ENCODE measurements at places on chromosomes 4 and X.

DNA sequence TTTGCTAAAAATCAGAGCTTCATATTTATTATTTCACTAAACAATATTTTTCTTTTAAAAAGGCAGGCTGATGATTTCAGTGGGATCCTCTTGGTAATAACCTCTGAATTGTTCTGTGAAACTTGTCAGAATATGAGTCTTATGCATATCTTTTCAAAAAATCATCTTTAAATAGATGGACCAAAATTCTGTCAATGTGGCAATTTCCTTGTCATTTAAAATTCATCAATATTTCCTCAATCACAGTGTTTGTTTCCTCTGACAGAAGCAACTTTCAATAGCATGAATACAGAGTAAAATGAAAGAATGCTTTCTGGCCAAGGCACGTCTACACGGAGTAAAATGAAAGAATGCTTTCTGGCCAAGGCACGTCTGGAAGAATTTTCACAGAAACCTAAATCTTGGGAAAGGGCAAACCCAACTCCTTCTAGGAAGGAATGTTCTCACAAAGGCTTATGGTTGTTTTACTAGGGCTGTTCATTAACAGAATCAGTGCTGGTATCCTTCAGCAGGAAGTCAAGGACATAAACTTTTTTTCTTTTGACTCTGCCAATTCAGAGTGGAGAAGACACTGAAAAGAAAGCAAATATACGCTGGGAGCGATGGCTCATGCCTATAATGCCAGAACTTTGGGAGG, 99.0 kb upstream of the GPR34 start:
- DNase-seq = no peak

- peak; percentile 8 for DNase-seq
These were observed 724 bp downstream of the THOC2 start for GRCh38 chrX:123731987-123732669.

DNA sequence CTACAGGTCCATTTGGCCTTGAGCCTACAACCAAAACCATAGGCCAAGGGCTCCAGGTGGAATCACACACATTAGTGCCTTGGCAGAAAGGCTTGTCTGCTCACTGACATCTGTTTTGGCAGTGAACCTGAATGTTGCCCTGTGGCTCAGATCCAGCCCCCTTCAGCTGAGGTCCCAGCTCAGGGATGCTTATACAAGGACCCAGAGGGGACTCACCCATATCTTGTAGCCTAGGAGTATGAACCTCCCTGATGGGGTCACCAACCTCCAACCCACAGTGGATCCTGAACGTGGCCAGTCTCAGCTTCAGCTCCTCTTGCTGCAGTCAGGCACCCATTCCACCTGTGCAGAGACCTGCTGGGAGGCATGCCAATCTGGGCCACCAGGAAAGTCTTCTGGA, 50.8 kb upstream of the HMX1 start:
- DNase-seq = no peak

DNA sequence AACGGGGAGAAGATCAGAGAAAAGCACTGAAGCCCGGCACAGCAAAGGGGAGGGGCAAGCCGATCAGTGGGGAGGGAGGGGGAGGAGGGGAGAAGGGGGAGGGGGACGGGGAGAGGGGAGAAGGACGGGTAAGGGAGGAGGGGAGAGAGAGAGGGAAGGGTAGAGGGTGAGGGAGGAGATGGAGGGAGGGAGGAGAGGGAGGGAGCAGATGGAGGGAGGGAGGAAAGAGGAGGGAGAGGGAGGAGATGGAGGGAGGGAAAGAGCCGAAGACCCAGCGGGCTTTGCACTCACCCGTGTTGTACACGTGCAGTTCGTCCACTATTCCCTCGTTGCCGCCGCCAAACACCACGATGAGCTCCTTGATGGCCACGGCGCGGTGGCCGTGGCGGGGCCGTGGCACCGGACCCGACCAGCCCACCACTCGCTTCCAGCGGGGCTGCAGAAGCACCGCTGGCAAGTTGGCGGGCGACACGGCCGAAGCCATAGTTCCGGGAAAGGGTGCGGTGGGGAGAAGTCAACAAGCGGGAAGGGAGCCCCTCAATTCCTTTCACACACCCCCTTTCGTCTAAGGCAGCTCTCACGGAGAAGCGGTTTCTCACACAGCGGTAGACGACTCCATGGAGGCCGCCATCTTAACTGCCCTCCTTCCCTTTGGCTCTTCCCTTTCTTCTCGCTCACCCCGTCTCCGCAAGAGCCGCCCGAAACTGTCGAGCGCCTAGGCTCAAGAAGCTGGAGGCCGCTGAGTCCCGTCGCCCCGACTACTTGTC, 1.1 kb downstream of the HCFC1 start:
- peak; percentile 69 for DNase-seq

- DNase-seq = no peak
These were observed 78.6 kb upstream of the ADRA2C start for GRCh38 chr4:3687538-3687937.

- DNase-seq = no peak
These were observed 61.4 kb downstream of the IGFBP7 start for GRCh38 chr4:57048590-57049304.

DNA sequence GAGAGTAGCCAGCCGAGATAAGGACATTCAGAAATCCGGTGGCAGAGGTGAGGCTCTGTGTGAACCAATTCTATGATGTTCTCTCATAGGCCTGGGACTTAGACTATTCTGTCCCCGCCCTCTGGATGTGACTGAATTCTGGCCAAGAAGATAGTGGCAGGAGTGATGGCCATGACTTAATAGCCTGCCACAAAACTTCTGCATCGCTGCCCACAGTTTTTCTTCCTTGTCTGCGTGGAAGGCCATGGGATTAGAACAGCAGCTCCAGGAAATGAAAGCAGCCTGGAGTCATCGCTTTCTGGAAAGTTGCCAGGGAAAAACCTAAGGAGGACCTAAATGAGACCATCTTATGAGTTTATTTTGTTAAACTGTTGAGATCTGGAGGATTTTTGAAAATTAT, 134.7 kb downstream of the F11 start:
- no peak for DNase-seq

DNA sequence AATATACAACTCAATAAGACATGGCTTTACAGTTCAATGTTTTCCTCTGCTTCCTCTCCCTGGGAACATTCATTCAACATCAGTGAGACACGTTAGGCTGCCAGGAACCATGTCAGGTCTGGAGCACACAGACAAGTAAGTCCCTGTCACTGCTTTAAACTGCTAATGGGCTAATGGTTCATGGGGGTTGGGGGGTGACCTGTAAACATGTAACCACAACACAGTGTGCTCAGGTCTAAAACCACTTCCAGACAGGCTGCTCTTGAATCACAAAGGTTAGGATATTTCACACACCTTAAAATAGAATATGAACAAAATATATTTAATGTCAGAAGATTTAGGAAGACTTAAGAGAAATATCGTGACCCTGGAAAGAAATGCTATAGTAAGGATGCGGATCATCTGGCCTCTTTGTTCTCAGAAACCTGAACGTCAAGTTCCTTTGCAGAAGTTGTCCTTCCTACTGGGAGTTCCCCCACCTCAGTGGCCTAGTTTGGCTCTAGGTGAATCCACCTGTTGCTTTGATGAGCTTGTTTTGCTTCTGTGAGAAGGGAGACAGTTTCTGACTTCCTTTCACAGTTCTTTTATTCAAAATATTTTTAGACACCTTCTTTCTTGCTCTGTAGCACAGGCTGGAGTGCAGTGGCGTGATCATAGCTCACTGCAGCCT, 359.9 kb downstream of the UNC5C start:
- no peak for DNase-seq

GRCh38 chrX:31547816-31548215, 476.0 kb upstream of the FTHL17 start:
- DNase-seq = no peak

DNA sequence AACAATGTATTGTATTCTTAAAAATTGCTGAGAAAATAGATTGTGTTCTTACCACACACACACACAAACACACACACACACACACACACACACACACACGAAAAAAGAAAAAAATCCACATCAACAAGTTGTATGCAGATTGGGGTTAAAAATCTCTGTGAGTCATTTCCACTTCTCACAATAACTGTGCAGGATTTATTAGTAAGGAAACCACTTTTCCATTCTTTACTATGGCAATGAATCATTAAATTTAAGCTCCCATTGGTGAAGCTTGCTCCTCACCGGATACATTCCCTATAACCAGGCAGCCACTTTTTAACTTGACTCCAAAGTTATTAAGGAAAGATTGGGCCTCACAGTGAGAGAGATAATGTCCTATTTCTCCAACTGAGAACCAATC, 19.7 kb upstream of the MAGEE1 start:
- no peak for DNase-seq

- DNase-seq = no peak
These were observed 25.3 kb upstream of the SOD3 start for GRCh38 chr4:24770032-24770584.

DNA sequence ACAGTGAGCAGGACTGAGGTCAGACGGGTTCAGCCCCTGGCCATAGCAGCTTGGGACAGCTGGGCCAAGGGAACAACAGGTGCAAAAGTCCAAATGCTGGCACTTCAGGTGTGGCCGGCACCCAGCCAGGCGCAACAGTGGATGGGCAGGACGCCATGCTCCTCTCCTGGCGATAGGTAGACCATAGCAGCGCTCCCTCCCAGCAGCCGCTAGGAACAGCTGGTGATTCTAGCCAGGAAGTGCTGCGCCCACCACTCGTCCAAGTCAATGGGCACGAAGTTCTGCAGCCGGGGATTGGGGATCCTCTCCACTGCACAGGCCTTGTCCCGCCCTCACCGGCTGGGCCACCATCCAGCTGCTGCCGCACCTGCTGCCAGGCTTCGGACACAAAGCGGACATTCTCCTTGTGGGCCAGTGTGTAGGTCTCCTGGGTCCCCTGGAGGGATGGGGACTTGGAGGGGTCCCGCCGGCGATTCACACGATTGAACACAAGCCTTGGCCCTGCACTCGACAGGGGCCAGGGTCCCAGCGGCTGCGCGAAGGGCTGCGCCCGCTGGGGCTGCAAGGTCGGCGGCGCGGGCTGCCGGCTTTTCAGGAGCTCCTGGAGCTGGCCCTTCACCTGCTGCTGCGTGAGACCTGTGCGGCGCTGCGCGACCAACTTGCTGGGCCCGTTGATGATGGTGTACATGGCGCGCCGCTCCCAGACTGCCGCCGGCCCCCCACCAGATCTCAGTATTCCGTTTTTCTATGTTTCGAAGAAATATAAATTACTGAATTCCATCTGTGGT, 227.5 kb upstream of the STK26 start:
- no peak for DNase-seq

- no peak for DNase-seq
These were observed 690.2 kb downstream of the FAT4 start for GRCh38 chr4:126004941-126005340.

GRCh38 chrX:150926791-150927190, 28.3 kb upstream of the CD99L2 start:
- no peak for DNase-seq

DNA sequence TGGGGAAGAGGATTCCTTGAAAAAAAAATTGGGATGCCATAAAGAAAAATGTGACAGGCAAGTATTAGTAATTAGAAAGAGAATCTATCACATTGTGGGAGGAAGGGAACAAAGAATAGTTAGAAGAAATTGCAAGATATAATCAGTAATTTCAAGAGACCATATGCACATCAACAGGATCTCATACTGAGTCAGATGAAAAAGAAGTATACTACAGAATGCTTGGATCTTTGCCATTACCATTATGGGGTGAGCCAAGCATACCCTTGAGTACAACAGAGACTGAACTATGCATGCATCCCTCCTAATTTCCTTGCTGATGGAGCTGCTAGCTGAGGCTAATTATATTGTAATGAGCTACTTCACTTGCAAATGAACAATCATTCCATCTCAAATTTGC, 287.6 kb downstream of the PAPSS1 start:
- peak; percentile 51 for DNase-seq

- DNase-seq = no peak
These were observed 11.1 kb upstream of the GPR101 start for GRCh38 chrX:137044893-137045292.

DNA sequence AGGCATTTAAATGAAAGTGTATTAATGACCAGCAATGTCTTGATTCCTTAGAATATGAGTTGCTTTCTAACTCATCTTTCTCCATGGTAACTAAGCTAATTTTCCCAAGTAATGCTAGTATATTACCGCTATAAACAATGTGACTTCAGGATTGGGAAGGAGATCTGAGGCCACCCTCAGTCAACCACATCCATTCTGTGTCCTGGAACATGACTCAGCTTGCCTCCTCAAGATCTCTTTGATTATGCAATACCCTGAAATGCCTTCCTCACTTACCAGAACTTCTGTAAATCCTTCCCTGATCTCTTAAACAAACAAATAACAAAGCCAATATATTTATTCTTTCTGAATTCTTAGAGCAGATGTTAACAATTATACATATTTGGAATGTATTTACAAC, 1495.5 kb downstream of the PCDH18 start:
- no peak for DNase-seq

- DNase-seq = no peak
These were observed 283.5 kb downstream of the CAMK2D start for GRCh38 chr4:113478032-113478431.

DNA sequence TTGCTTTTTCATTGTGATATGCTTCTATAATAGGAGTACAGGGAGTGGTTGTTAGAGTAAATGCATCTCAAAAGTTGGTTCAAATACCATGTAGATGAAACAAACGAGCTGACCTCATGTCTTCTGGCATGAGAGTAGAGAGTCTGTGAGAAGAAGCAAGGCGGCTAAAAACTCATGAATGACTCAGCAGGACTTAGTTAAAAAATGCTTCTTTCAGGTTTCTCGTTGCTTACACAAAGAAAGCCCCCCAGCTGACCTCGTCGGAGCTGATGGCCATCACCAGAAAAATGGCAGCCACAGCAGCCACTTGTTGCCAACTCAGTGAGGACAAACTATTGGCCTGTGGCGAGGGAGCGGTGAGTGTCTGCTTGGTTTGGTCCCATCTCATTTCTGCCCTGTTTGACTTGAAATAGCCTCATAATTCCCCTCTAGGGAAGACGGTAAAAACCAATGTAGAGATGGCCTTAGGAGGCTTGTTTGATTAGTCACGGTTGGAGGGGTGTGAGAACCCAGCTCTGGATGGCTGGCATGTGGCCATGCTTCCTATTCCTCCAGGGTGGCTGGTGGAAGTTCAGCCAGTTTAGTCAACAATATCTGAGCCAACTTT, 14.5 kb downstream of the AFP start:
- DNase-seq = peak; percentile 73
